Sigmoid colon (tissue), 7 donors: ENCODE measurements at places on chromosomes 6 and 20. TPM values are rescaled to one million over a fixed set of nuclear protein-coding genes. Genes with fewer than 3 reads are reported as not detected.

ARG1 gene
- not detected for total RNA-seq

TAAR6 gene
- total RNA-seq = not detected

- no peak for DNase-seq
Observed at GRCh38 chr20:63351811-63352591, 9.1 kb downstream of the CHRNA4 start.

- DNase-seq = no peak
Observed at GRCh38 chr20:11905460-11906179, 12.1 kb upstream of the BTBD3 start.

GRCh38 chr6:166032366-166033200 lies 135.1 kb downstream of the TBXT start:
- peak; percentile 85 for DNase-seq

- DNase-seq = no peak
Observed at GRCh38 chr20:48538856-48539255, 288.9 kb downstream of the PREX1 start.

GRCh38 chr6:33202799-33203198 lies 1.7 kb upstream of the HSD17B8 start:
- no peak for DNase-seq

PHF3 gene
- 78.1 TPM for total RNA-seq

CD93 gene
- total RNA-seq = 27.2 TPM

DNA sequence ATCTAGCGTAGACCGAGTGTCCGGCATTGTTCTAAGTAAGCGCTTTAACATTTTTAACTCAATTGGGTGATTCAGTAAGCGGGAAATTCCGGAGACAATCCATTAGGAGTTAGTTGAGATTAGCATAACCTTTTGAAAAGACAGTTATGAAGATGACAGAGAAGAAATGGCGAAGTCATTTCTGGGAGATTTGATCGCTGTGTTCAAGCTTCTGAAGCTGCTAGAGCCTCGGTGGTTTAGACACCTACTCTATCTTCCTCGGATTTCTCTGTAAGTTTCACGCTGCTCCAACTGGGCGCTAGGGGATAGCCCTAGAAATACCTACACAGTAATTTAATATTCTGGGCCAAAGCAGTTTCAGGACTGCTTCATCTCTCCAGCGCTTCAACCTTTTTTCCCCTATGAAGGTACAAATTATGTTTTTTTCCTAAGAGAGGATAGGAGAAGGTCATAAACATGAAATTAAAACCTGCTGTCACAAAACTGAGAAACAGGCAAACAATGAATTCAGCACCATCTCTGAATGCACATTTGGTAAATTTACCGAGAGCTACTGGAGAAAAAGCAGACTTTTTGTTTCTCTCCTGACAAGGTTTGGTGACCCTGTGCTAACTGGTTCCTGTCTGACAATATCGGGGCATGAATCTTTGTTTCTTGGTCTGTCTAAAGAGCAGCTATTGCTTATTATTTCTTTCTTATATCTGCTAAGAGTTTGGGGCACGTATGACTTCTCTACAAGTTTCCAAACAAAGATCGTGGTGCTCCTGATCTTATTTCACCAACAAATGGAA lies 22.4 kb downstream of the ZNF311 start:
- no peak for DNase-seq

DNA sequence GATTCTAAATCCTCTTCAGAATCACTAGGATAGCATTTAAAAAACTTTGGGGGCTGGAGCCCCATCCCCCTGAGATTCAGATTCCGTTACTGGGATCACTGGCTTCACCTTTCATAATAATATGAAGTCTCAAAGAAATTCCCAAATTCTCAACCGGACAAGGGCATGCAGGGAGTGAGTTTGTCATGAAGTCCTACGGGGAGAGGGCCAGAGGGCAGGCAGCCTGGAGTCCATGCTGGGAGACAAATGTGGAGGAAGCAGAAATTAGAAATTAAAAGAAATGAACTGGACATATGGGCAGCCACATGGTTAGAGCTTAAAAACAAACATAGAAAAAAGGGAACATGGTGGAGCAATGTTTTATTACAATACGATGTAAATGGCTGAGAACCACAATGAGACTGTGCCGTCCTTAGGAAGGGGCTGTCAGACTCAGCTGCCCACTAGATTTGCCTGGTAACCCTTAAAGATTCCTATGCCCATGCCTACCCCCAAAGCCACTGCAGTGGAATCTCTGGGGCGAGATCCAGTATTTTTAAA lies 142.6 kb downstream of the CEBPB start:
- peak; percentile 33 for DNase-seq

ZNF76 gene
- total RNA-seq = 59.8 TPM

- no peak for DNase-seq
Observed at GRCh38 chr6:32426338-32426737, 13.3 kb upstream of the HLA-DRA start.

DNA sequence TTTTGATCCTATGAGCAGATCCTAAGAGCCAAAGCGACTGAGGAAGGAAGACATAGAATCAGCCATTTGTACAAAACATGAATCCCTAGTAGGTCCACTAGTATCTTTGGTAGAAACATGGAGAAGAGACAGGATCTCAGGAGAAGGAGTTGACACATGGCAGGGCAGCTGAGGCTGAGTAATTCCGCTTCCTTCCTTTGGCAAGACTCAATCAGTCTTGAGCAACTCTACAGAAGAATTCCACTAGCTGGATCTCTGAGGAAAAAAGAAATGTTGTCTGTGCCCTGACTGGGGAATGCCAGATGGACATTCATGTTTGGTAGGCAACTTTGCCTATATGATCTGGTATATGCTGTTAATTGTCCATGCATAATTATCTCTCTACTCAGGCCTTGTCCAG lies 35.3 kb downstream of the ESR1 start:
- no peak for DNase-seq

GRCh38 chr6:109456111-109456583 lies 575 bp upstream of the MICAL1 start:
- DNase-seq = peak; percentile 74

DNA sequence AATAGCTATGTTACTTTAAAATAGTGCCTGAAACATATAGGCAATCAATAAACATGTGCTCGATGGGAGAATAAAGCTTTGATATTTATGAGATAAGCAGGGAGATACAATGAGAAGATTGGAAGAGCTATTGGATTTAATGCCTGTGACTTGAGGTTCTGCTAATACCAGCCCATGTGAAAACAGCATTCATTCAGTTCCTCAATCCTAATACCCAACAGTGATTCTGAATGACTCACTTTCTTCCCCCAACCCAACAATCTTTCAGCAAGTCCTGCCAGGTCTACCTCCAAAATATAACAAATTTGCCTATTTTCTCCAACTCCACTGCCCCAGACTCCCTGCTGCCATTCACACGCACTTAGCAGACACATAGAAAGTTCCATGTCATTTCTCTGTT lies 26.6 kb upstream of the KLHL31 start:
- no peak for DNase-seq

SLC22A2 gene
- 0.36 TPM for total RNA-seq

GRCh38 chr20:44572551-44573500 lies 9.6 kb upstream of the PKIG start:
- DNase-seq = peak; percentile 86

GRCh38 chr20:53735536-53736050 lies 142.0 kb upstream of the ZNF217 start:
- DNase-seq = no peak

DNA sequence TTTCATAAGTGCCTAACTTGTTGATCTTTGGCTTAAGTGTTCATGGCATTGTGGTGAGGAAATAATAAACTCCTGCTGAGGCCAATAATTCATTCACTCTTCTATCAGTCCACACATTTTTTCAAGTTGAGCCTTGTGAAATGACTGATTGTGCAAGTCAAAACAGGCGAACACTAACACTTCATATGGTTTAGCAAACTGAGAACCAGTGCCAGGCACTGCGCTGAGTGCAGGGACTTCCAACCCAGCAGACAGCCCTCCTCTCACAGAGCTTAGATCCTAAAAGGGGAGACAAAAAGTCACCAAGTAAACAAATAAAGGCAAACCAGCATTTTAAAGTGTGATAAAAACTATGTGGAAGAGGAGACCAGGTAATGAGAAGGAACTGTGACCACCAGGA lies 435.0 kb downstream of the PTPRT start:
- DNase-seq = no peak

- DNase-seq = peak; percentile 82
Observed at GRCh38 chr6:71349976-71350615, 61.5 kb downstream of the OGFRL1 start.

- no peak for DNase-seq
Observed at GRCh38 chr6:169420912-169421543, 167.4 kb upstream of the THBS2 start.
